ENCODE measurements at places on chromosomes 16 and 17.

DNA sequence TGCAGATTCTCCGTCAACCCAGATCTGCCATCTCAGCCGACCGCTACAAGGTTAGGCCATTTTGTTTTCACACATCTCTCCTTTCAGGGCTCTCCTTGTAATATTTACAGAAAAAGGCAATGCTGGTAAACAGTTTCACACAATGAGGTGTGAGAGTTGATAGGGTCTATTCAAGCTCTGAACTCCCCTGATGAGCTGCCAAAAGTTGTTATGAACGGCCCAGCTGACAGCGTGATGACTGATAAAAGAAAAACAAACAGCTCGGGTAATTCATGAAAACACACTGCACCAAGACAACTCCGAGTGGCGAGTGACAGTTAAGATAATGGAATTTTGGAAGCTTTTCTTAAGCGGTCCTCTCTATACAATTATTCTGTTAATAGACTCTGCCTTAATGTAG is 68.1 kb upstream of the IRX5 start:
- no peak overlapping the region for H3K4me3 ChIP-seq
- peaks cover 2% of the 10 kb centered on the region for H3K27me3 ChIP-seq

DNA sequence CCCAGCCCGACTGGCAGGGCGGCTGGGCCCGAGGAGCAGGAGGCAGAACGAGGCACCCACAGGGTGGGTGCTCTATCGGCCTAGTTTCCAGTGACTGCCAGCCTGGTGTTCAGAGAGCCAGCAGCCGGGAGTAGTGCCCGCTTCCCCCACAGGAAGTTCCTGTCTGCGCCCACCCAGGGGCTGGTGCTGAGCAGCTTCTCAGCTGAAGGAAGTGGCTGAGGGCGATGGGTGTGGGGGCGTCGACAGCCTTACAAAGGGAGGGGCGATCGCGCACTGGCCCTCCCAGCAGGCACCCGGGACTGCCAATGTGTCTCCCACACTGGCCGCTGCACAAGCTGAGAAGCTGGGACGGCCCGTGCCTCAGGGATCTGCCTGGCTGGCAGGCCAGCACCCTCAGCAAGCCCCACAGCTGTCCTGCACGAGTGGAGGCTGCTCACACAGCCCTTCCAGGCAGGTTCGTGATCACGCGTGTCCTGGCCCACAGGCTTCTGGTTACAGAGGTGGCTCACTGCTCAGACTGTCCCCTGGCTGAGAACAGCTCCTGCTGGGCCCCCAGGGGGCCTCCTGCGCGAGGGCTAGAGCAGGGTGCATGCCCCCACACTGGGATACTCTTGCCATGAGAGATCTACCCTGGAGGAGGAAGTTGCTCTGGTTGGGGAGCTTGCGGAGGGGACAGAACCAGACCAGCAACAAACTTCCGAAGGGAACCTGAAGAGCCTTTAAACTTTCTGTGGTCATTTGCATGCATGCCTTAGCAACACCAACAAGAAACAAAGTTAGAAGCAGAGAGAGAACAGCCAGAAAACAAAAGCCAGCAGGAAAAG is 2.5 kb downstream of the RNF166 start:
- H3K36me3 ChIP-seq = no peaks in the 10 kb centered on the region
- DNase-seq = no peak
- peak overlapping the region; percentile 80 for H3K4me3 ChIP-seq
- no peaks in the 10 kb centered on the region for H3K27me3 ChIP-seq
- peaks cover 21% of the 10 kb centered on the region for H3K4me1 ChIP-seq

DNA sequence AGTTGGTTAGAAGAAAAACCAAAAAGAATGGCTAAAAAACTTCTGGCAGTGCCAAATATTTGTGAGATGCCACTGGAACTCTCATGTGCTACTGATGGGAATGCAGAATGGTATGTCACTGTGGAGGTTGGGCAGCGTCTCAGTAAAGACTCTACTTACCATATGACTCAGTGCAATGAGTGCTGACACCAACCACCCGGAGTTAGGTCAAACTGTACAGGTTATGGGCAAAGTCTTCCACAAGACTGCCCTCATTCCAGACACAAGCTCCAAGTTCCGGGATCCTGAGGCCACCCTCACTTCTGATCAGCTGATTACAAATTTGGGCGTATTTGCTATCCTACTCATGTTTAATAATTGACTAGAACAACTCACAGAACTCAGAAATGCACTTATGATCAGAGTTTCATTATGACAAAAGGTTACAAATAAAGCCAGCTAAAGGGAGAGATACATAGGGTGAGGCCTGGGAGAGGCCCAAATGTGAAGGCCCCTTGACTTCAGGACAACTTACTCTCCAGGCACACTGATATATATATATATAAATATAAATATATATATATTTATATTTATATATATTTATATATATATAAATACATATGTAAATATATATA is 114.9 kb downstream of the TRIM37 start:
- H3K36me3 ChIP-seq = peaks cover 13% of the 10 kb centered on the region
- no peak overlapping the region for H3K4me3 ChIP-seq
- H3K4me1 ChIP-seq = peaks cover 3% of the 10 kb centered on the region
- DNase-seq = no peak
- H3K27ac ChIP-seq = no peak overlapping the region

DNA sequence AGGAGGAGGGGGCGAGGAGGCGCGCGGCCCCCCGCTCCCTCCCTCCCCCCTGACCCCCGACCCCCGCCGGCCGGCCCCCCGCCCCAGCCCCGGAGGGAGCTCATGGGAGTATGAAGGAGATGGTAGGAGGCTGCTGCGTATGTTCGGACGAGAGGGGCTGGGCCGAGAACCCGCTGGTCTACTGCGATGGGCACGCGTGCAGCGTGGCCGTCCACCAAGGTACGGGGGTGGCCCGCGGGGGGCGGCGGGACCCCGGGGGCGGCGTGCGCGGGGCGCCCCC is 390 bp downstream of the MLLT6 start:
- H3K36me3 ChIP-seq = peaks cover 8% of the 10 kb centered on the region
- H3K4me1 ChIP-seq = peaks cover 43% of the 10 kb centered on the region

Measured in mesothelial cell of epicardium (in vitro differentiated cells).